ENCODE measurements at places on chromosomes 4 and X.

- no peak for DNase-seq
Observed at GRCh38 chr4:86831262-86832130, 17.7 kb downstream of the SLC10A6 start.

- DNase-seq, result no peak
Observed at GRCh38 chr4:36304138-36304681, 22.8 kb downstream of the DTHD1 start.

- no peak for DNase-seq
Observed at GRCh38 chr4:134812611-134813010, 611.0 kb upstream of the PABPC4L start.

DNA sequence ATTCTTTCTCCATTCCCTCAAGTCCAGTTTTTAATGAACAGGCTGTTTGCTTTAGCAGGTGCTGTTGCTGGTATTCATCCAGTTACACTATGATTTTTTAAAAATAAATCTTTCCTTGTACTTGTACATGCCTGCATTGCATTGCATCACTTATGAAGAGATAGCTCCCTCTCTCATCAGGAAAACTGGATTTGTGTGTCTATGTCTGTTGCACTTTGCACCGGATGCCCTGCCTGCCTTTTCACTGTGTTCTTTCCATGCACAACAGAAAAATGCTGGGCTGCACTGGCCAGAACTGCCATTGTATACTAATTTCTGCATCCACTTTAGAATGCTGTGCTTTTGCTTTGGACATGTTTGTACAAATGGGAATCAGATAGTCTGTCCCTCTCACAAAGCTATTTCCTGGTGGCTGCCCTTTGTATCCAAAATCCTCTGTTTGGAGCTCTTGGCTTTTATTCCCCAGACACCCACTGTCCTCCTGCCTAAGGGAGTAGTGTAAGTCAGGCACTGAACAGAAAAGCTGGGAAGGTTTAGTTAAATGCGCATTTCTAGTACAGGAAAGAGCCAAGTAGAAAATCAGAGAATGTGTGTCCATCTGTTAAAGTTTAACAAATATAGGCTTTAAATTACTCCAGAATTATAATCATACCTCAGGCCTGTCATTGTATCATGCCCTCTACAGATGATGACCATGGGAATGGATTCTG lies 119.1 kb downstream of the MBNL3 start:
- DNase-seq, result no peak

- DNase-seq, result no peak
Observed at GRCh38 chr4:143763587-143763986, 63.1 kb upstream of the FREM3 start.

DNA sequence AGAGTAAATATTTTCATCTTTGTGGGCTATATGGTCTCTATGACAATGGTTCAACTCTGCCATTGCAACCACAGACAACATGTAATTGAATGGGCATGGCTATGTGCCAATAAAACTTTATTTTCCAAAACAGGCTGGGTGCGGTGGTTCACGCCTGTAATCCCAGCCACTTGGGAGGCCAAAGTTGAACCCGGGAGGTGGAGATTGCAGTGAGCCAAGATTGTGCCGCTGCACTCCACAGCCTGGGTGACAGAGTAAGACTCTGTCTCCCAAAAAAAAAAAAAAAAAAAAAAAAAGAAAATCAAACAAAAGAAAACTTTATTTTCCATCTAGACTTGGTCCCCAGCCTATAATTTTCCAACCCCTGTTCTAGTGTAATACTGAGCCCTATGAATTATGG lies 38.4 kb upstream of the LAS1L start:
- DNase-seq, result no peak

- DNase-seq, result no peak
Observed at GRCh38 chr4:101191302-101192098, 155.8 kb downstream of the PPP3CA start.

DNA sequence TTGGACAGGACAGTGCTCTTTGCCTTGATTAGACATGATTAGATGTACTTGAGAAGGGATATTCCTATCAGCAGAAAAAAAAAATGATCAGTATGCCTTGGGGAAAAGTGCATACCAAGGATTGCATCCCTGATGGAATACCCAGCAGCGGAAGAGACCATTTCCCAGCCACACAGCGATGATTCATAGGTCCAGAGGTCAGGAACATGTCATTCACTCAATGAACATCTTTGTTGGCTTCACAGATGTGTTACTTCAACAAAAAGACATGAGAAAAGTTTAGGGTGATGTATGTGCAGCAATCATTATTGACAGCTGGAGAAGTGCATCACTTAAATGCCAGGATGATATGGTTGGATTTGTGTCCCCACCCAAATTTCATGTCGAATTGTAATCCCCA lies 293.5 kb downstream of the ZNF674 start:
- DNase-seq, result no peak

DNA sequence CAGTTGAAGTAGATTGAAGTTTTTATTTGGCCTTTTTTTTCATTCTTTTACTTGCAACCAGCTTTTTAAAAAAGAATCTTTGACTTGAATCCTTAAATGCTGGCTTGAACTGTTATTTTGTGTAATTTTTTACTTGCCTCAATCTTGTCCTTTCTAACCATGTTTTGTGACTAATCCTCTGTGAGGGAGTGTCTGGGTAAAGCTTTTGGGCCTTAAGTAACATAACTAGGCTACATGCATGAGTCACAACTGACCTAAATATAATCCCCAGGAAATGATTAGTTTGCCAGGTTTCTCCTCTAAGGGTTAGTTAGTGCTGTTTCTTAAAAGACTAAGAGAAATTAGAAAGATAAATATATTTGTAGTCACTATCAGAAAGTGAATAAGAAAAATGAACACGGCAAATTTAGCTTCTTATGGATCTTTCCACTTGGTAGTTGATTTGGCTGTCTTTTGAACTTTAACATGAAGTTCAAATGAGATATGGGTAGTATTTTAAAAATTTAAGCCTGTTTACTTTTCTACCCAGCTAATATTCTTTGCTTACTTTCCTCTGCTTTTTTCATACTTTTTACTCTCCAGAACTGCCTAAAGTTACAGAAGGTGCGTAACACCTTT lies 13.0 kb downstream of the EXOC1 start:
- peak; percentile 37 for DNase-seq

GRCh38 chrX:34880656-34881055 lies 61.9 kb upstream of the FAM47B start:
- DNase-seq, result no peak

DNA sequence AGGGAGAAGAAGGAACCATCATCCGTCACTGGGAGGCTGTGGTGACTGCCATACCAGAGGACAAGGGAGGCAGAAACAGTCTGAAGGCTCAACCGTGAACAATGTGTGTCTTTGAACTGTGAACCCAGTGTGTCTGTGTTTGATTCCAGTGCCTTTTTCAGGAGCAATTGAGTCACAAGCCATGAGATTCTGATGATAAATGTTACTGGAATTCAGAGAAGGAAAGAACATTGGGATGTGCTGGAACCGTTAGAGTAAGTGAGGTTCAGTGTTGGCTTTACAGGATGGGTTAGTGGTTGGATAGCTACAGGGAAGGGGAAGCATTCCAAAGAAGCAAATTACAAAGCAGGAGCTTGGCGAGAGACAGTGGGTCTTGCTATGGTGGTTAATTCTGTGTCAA lies 464.4 kb downstream of the TRIML1 start:
- no peak for DNase-seq

DNA sequence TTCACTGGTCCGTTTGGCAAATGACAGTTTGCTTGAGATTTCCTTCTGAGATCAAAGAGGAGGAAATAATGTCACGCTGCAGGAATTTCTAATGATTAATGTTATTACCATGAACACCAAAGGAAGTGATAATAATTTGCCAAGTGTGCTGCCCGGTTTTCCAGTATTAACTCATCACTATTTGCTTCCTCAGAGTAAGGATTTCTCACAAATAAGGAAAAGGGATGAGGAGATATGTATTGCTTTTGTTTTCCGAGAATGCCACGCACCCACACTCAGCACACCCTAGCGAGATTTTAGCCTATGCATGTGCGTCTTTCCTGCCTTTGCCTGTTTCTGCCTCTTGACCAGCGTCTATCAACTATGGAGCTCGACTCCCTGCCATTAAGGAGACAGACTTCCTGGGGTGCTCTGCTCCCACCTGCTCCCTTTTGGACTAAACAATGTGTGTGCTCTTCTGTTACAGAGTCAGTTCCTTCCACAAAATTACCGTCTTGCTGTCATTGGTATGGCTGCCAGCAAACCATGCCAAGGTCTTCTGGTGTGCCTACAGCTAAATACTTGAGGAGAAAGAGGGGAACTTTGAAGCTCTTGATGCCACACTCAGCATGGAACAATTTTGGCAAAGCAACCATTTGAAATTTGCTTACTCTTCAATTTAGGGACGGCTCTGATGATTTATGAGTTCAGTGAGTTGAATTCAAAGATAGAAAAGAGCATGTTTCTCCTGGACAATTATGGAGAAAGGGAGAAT lies 393.1 kb upstream of the ZFP42 start:
- DNase-seq, result no peak

- no peak for DNase-seq
Observed at GRCh38 chr4:147244786-147245185, 236.1 kb upstream of the EDNRA start.

GRCh38 chr4:155807021-155807420 lies 48.2 kb downstream of the GUCY1B1 start:
- DNase-seq, result no peak

DNA sequence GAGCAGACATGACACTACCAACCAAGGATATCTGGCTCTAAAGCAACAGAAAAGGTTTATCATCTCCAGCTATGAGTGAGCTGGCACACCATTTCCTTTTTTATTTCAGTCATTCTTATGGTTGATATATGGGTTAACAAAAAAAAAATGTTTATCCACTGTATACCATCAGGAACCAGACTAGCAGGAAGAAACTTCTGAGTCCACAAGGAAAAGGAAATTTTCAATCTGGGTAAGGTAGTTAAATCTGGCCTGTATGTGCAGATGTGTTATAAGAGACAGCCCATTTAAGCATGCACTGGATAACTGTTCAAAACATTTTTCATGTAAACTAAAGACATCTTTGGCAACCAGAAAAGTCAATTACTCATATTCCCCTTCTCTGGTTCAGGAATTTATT lies 35.0 kb downstream of the AMMECR1 start:
- no peak for DNase-seq

DNA sequence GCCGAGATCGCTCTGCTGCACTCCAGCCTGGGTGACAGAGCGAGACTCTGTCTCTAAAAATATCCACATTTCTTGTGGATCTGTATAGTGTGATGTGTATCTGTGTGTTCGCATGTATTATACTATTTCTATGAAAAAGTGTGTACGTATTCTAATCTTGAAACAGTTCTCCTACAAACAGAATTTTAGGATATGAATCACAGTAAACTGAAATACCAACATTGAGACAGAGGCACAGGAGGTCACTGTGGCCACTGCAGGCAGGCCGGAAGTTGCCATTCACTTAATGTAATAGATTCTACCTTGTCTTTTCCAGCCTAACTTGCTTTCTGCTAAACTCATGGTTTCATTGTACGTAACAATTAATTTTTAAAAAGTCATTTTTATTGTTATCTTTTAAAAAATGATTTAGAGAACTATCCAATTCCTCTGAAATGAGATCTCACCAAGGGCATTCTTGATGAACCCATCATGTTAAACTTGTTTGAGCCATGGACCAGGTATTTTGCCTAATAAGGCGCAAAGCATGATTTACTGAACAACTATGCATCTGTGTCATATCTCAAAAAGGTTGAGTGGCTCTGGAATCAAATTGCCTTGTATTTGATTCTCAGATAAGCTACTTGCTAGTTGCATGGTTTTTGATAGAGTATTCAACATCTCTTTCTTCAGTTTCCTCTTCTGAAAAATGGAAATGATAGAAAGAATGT lies 154.9 kb upstream of the GYPA start:
- DNase-seq, result no peak

DNA sequence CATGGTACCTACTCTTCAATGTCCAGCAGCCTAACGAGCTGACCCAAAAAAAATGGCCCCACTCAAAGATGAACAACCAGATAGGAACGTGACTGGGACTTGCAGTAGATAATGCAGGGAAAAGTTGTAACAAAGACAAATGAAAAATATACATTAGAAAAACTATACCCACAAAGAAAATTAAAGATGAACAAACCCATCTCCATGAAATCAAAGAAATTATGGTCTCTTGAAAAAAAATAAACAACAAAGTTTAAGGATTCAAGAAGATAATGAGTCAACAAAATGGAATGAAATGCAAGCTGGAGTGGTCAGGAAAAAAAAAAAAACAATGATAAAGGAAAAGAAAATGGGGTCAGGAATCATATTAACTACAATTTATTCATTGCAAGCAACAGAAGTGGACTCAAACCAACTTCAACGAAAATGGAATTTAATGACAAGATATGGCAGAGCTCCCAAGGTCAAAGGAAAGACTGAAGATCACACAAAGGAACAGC lies 309.8 kb upstream of the GALNT7 start:
- DNase-seq, result no peak

DNA sequence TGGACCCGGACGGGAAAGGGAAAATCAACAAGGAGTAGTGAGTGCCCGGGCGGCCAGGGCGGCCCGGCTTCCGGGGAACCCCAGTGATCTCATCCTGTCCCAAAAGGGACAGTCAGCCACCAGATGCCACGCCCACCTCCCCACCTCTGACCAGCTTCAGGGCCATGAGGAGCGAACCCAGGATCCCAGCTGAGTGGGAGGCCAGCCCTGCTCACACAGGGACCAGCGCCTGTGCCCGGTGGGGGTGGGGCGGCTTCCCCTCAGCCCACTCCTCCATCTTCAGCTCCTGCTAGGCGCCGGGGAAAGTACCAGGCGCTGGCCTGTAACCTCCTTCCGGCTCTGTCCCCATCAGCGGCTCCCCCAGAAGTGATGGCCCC lies 6.2 kb downstream of the MYL5 start:
- no peak for DNase-seq

DNA sequence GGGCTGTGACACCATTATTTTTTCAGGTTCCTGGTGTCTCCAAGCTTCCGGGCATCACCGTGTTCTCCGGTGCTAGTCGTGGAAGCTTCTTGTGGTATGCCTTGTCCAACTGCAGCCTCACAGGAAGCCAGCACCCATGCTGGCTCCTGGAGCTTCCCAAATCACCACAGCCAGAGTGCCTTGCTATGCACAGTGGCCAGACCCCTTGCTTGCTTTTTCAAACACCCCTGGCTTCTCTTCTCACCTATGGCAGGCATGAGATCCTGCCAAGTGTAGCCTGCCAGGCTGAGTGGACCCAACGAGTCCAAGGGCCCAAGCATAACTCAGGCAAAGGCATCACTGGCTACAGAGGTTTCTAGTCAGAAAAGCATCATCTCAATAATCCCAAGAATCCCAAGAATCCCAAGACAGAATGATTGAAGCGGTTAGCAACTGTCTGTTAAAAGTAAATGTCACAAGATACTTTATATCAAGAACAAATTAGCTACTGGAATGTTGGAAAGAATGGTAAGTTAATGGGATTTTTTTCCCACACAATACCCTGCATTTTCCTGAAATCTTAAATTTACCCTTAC lies 1522.9 kb downstream of the PCDH18 start:
- no peak for DNase-seq

Measured in CD4-positive, alpha-beta T cell treated with Interleukin-6 at 100 ng/mL for 8 hours (primary cell).